Stimulated activated naive CD8-positive, alpha-beta T cell treated with anti-CD3 and anti-CD28 coated beads, Interleukin-15, amount 100 ng/mL, for 72 hours (primary cell): ENCODE measurements at places on chromosomes 13 and 19.

GRCh38 chr19:33254245-33254824, 28.7 kb upstream of the SLC7A10 start:
- no peak for DNase-seq

DNA sequence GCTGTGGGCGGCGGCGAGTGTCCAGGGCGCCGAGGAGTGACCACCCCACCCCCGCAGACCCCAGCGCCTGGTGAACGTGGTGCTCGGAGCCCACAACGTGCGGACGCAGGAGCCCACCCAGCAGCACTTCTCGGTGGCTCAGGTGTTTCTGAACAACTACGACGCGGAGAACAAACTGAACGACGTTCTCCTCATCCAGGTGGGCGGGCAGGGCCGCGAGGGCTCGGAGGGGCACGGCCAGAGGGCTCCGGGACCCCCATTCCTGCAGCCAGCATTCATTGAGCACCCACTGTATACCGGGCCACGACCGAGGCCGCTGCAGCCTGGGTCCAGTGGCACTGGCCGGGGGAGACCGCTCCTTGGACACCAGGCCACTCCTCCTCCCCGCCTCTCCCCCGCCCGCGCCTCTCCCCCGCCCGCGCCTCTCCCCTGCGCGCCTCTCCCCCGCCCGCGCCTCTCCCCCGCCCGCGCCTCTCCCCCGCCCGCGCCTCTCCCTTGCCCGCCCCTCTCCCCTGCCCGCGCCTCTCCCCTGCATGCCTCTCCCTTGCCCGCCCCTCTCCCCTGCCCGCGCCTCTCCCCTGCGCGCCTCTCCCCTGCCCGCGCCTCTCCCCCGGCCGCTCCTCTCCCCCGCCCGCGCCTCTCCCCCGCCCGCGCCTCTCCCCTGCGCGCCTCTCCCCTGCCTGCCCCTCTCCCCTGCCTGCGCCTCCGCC, 3.2 kb downstream of the PRTN3 start:
- no peak for DNase-seq

- DNase-seq = no peak
Observed at GRCh38 chr13:86201477-86201876, 402.3 kb upstream of the SLITRK6 start.

DNA sequence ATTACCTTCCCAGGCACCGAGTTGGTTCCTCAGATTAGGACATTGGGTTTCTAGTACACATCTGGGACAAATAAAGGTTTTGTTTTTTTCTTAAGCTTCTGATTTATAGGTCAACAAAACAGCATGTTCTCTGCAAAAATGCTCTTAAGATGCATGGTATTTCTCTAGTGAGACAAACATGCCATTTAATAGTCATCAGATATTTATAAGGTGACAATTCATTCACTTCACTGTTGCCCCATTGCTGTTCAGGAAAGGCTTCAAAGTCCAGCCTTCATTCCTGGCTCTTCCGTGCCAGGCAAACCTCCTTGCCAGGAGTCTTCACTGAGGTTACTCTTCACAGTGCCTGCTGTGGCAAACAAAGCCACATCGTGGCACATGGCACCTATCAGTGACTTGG, 156.3 kb upstream of the FNDC3A start:
- no peak for DNase-seq

- DNase-seq = no peak
Observed at GRCh38 chr13:97896446-97896845, 57.0 kb upstream of the IPO5 start.

DNA sequence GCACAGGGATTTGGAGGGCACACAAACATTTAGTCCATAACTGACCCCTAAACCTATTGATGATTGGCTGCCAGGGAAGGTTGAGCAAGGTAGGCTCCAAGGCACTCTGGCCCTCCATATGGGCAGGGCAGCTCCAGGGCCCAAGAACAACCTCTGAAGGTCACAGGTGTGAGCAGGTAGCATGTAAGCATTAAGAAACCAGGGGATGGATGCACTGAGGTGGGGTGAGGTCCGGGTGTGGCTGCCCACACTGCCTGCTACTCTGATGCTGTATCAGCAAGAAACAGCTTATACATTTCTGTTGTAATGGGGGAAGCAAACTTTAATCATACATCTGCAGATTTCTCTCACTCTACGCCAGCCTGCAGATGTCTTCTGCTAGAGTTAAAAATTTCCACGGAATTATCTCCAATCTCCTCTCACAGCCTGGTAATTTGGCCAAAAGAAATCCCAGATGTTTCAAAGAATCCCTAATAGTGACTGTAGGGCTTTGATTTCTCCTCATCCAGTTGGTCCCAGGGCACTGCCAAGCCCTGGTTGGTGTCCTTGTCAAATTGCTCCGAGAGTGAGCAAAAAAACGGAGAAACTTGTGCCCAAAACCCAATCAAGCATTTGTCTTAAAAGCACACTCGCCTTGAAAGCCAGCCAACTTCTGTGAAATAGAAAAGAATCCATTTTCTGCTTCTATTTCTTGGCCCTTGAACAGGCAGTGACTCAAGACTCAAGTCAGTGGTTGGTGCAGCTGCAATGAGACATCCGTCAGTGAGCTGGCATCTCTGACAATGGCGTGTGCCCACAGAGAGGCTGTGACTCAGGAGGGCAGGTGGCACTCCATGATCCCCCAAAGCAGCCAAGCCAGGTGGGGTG, 72.5 kb upstream of the MRI1 start:
- DNase-seq = no peak
